ENCODE measurements at places on chromosomes 11 and 22.

- DNase-seq, result no peak
Measured at GRCh38 chr11:57323167-57323854, 1.4 kb downstream of the TNKS1BP1 start.

- no peak for DNase-seq
Measured at GRCh38 chr11:36314434-36314767, 18.3 kb downstream of the PRR5L start.

DNA sequence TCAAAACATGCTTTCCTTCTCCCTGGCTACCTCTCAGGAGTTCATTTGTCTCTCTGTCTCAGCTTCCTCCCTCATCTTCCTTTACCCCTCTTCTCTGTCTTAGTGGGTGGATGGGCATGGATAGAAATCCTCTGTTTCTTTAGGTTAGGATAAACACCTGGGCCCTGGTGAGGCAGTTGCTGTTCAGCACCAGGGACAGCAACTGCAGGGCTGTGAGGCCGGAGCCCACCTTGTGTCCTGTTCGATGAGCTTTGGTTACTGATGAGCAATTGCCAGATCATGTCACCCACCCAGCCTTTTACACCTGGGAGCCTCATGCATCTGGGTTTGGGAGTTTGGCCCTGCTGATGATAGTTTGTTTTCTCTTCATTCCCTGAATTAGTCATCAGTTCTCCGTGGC, 6.1 kb upstream of the CRYBB3 start:
- DNase-seq, result no peak

DNA sequence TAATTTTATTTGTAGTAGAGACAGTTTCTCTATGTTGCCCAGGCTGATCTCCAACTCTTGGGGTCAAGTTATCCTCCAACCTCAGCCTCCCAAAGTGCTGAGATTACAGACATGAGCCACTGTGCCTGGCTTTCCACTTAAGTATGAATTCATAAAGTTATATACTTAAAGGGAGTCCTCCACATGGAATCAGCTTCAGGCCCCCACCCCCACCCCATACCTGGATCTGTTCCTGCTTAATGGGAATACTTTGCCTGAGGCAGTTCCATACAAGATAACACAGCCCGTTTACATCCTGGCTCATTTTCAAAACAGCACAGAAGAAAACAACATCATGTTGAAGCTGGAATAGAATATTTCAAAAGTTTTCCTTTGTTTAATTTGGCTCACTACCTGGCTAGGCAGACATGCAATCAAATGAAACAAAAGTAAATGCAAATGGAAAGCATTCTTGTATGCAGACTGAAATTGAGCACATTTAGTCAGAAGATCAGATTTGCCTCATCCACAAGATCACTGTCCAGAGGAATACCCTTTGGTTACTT, 82.4 kb downstream of the FAT3 start:
- no peak for DNase-seq

DNA sequence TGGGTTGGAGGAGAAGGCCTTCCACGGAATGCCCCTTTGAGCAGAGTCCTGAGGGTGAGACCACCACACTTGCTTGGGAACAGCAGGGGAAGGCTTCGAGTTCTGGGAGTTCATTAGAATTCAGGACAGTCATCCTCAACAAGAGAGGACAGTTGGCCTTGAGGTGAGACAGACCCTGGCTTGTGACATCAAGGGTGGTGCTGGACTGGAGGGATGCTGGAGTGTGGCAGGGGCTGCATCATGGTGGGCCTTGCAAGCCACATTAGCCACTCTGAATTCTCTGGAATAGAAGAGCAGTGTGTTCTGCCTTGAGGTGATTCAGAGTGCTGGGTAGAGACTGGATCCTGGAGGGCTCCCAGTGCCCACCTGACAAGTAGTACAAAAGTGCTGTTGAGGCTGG, 26.3 kb downstream of the APLP2 start:
- DNase-seq, result no peak

DNA sequence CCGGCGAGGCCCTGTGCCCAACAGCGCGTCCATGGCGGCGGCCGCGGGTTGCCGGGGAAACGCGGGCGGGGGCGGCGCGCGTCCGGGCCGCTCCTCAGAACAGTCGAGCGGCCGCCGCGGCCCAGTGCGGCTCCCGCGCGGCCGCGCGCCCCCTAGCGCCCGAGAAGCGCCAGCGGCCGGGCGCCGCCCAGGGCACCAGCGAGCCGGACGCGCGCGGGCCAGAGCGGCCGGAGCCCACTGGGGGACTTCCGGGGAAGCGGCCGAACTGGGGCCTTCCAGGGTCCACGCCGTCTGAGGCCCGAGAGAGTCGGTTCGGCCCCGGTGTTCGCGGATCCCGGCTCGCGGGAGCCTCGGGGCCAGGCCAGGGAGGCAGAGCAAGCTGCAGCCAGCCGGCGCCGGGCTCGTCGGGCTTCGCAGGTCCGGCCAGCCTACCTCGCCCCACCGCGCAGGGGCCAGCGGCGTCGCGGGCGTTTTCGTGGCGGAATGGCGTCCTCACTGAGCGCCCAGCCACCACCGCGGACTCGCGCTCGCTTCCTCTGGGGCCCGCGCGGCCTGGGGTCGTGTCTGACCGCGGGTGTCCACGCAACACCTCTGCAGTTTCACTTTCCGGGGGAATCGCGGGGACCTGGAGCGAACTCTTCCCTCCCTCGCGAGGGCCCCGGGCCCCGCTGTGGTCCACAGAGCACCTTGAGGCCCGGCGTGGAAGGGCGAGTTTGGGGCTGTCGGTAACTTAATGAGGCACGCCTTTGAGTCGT, at the start of gene DENND6B:
Gene DENND6B, minus strand, starts transcription at position 57 of the 755 bp plus-strand sequence. Its CDS starts 24 bp downstream, at position 33.
- peak; percentile 11 for DNase-seq

DNA sequence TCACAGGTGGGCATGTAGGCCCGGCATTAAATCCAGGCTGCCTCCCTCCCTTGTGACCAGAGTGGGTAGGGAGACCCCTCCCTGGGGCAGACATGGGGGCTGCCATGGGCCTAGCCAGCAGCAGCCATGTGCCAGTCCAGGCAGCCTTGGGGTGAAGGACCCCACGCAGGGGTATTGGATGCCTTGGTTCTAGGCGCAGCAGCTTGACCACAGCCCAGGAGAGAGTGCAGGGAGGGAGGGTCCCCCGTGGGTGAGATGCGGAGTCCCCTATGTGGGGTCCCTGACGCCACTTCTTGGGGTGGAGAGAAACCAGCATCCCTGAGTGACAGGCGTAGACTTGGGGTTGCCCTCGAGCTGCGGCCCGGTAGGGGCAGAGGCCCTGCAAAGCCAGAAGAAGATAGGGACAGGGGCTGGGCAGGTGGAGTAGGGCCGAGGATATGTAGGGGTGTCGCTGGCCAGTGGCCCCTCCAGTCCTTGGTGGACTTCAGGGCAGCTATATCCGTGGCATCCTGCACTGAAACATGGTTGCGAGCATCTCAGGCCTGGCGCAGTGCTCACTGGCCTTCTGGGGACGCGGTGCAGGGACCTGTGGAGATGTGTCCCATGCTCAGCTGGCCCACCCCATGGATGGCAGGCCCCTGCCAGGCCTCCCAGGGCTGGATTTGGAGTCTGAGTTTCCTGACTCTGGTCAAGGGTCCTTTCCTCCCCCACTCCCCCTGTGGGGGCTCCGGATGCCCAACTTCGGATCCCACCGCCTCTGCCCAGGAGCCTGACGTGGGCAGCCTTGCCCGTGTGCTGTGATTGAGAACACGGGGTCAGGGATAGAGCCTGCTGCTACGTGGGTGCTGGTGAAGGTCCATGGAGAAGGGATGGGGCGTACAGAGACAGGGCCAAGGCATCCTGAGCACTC, 1179.8 kb downstream of the BRD1 start:
- DNase-seq, result no peak

DNA sequence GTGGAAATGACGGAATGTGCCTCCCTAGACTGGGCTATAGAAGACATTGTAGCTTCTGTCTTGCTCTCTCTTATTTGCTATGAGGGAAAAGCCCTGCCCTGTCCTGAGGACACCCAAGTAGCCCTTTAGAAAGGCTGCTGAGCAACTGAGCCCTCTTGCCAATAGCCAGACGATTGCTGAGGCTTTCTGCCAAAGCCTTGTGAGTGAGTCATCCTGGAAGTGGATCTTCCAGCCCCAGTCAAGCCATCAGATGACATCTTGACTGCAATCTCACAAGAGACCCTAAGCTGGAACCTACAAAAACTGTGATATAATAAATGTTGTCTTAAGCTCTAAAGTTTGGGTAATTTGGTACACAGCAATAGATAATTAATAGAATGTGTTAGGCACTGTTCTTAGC, 3.9 kb upstream of the TRAF6 start:
- DNase-seq, result no peak

- DNase-seq, result no peak
Measured at GRCh38 chr11:96217206-96217605, 125.8 kb downstream of the MAML2 start.

DNA sequence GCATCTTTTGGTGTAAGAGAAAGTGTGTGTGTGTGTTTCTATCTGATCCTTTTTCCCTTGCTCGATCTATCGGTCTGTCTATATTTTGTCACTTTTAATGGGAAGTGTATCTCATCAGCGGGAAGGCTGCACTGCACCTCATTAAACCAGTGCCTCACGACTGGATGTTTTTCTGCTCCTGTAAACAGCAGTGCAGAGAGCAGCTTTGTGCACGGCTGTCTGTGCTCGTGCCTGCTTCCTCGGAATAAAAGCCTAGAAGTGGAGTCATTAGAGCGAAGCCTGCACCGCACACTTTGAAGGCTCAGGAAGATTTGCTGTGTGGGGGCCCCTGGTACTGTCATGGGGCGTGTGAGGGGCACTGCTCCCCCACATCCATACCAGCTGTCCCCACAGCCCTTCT, 27.0 kb upstream of the PARVG start:
- no peak for DNase-seq

- DNase-seq, result no peak
Measured at GRCh38 chr22:37662039-37662438, 3.5 kb downstream of the PDXP start.

- DNase-seq, result no peak
Measured at GRCh38 chr11:93653080-93653479, 8.4 kb upstream of the CEP295 start.

DNA sequence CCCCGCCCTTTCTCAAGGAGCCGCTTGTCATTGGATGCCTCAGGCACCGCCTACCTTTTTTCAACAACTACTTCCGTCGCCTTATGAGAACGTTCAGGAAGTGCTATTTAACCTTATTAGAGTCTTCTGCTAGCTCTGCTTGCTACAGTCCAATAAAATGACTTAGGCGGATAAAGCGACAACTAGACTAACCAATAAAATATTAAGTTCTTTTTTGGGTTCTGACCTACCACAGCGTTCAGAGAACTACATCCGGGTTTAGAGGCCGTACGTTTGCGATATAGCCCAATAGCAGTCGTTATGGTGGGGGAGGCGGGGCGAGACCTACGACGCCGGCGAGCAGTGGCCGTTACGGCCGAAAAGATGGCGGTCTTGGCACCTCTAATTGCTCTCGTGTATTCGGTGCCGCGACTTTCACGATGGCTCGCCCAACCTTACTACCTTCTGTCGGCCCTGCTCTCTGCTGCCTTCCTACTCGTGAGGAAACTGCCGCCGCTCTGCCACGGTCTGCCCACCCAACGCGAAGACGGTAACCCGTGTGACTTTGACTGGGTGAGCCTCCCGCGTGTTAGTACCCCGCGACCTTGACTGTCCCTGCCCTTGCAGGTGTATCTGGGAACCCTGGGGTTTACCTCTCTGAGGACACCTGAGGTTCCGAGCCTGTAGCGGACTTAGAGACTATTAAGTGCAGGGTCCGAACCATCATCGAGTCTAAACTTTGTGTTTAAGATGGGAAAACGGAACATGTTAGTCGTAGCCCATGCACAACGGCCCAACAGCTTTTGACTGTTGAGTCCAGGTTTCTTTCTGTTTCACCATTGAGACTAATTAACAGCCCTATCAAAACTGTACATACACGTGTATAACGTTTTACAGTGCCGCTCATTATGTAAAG, at the start of gene TMX2:
Gene TMX2, plus strand, starts transcription at position 338 of the 895 bp plus-strand sequence. Its CDS starts 26 bp downstream, at position 364.
- peak; percentile 99 for DNase-seq

DNA sequence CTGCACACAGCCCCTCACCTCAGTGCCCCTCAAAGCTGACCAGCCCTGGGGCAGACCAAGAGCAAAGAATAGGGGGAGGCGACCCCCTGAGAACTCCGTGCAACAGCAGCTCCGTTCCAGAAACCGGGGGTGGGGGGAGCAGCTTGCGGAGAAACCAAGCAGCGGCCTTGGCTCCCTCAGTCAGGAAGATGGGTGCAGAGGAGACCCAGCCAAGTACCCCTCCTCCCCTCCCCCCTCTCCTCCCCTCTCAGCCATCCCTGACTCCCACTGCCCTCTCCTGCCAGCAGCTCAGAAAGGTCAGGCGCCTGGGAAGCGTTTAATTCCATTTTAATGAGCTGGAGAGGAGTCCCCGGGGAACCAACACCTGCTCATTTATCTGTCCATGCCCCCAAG, 78.9 kb downstream of the PDE2A start:
- DNase-seq, result no peak

- DNase-seq, result no peak
Measured at GRCh38 chr11:75470476-75471080, 37.6 kb upstream of the KLHL35 start.

GRCh38 chr11:26191193-26191592, 140.7 kb upstream of the ANO3 start:
- DNase-seq, result no peak

GRCh38 chr11:9613830-9614762, 40.6 kb downstream of the WEE1 start:
- no peak for DNase-seq

DNA sequence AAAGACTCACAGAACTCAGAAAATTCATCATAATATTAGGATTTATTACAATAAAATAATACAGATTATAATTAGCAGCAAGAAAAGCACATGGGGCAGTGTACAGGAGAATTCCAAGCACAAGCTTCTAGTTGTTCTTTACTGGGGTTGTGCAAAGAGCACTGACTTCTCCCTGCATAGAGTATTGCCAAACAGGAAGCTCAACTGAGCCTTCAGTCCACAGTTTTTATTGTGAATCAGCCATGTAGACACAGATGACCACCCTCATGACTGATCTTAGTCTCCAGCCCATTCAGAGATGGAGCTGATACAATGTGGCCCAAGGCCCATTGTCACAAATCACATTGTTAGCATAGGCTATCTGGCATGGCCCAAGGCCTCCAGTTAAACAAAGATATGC, 798.9 kb downstream of the KCNA4 start:
- no peak for DNase-seq

GRCh38 chr11:106277484-106277883, 200.0 kb downstream of the AASDHPPT start:
- DNase-seq, result no peak

DNA sequence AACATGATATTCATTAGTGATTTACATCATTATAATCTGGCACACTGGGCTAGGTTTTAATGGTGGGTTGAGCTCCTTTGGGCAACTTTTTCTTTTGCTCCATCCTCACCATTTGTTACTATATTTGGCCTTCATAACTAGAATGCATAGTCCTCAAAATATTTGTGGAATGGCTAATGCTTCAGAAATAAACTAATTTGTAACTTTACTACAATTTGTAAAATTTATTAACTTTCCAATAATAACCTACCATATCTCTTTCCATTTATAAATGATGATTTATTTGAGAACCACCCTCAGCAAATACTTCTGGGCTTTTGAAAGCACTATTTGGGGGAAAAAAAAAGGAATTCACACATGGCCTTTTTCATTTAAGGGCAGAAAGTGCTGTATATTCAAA, 79.7 kb downstream of the LARGE2 start:
- DNase-seq, result no peak
